ENCODE measurements at places on chromosomes 3 and 15.

DNA sequence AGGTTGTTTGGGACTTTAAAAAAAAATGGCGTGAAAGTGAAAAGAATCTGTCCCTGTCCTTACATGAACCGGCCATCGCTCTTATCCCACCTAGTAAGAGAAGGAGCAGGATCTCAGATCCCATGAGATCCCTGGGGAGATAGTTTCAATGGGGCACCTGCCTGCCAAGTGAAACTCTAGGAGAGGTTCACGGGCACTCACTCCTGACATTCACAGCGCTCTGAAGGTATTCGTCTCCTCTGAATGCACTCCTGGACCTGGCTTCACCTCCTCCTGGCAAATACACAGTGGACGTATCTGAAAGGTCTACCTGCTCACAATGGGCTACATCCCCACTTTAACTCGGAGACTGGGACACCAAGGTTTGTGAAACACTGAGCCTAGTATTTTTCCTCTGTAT, 248.7 kb upstream of the ICE2 start:
- no peak for DNase-seq

DNA sequence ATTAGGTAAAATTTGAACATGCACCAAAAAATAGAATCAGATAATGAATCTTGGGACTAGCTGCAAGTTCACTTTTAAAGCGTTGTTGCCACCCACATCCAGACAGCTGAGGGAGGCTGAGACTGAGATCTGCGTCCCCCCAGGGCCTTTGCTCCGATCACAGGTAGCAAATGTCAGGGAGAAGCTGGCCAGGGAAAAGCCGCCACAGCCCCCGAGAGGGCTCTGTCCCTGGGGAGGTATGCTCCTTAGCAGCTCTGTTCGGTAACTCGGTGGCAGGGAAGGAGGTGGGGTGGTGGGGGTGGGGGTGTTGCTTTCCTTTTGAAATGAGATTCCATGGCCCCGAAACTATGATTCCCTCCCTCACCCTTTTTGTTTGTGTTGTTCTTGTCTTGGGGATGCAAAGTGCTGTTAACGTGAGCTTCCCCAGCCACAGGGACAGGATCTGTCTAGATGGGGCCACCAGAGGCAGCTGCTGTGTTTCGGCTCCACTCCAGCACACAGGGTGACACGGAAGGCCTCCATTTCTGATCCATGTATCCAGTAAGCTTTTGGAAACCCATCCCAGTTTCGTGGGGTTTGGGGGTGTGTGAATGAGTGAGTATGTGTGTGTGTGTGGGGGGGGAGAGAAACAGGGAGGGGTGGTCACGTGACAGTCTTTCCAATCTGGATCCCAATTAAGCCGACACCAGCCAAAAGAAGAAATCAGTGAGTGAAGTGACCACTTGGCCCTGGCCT, 1.1 kb upstream of the MINAR1 start:
- no peak for DNase-seq

- DNase-seq = no peak
Observed at GRCh38 chr3:139527265-139527664, 12.3 kb downstream of the RBP1 start.

GRCh38 chr3:17130956-17131355, 246.2 kb downstream of the PLCL2 start:
- no peak for DNase-seq

GRCh38 chr3:191901741-191902140, 440.8 kb downstream of the PYDC2 start:
- no peak for DNase-seq

DNA sequence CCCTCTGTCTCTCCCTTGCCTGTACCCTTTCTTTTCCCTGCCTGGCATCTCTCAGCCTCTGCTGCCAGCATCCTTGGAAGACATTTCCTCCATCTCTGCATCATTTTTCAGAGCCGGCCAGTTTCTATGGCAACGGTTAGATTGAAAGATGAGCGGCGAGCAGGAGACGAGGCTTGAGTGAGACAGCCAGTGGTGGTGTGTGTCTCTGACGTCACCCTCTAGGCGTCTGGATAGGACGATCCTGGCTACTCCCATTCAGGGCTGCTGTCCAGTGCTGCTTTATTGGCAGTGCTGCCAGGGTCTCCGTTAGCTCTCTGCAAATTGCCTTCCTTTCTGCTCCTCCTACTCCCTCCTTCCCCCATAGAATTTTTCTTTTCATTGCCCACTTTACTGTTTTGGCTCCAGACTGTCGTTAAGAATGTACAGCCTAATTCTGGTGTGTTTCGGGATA, 57.9 kb downstream of the TRAK1 start:
- DNase-seq = peak; percentile 84

- no peak for DNase-seq
Observed at GRCh38 chr15:37098468-37099318, 1.7 kb downstream of the MEIS2 start.

- peak; percentile 83 for DNase-seq
Observed at GRCh38 chr3:169769287-169770181, at the start of gene ACTRT3. Gene ACTRT3 (minus strand): TSS chr3:169769561. CDS start chr3:169769520, 41 bp downstream.

DNA sequence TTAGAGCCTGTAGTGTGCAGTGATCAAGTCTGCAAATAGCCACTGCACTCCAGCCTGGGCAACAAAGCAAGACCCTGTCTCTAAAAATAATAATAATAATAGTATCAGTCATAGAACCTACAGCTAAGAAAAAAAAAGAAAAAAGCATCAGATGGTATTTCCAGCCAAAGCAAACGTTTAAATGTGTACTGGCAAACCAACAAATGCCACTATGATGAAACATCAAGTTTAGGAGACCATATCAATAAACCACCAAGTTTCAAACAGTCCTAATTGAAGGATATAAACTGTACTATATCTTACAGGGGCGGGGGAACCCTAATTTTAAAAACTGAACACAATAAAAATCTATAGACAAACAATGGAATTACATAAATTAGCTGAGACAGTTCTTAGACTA, 6.4 kb downstream of the UBP1 start:
- DNase-seq = no peak

- DNase-seq = no peak
Observed at GRCh38 chr3:82082796-82083195, 321.4 kb upstream of the GBE1 start.

GRCh38 chr3:83434880-83435587, 1523.8 kb upstream of the CADM2 start:
- DNase-seq = no peak

DNA sequence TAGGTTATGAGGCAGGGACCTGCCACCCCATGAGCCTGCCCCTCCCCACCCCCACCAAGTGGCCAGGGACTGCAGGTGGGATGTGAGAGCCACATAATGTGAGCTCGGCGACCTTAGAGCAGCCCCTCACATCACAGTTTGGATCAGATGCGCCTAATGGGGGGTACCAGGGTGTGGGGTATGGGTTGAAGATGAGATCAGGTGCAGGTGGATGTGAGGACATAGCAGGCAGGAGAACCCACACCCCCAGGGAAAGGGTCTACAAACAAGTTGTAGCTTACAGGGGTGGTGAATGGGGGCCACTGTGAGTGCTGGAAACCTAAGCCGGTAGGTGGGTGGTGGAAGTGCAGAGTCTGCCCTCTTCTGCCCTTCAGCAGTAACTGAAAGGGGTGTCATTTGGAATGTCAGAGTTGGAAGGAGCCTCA, 94.0 kb downstream of the CORO2B start:
- DNase-seq = peak; percentile 55

DNA sequence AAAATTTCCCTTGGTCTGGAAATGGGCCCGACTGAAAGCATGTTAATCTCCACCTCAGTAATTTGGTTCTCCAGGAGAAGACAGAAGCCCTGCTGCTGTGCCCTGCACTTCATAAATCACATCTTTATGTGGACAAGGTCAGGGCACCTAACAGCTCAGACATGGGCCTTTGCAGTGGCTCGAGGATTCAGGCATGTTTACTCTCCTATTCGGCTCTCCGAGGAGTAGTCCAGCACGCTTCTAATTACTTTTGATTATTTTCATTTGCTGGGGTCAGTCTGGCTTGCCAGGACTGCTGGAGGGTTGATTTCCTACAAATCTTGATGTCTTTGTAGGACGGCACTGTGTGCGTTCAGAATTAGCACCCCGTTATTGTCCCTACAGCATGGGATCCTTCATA, 511.2 kb downstream of the MECOM start:
- DNase-seq = no peak

DNA sequence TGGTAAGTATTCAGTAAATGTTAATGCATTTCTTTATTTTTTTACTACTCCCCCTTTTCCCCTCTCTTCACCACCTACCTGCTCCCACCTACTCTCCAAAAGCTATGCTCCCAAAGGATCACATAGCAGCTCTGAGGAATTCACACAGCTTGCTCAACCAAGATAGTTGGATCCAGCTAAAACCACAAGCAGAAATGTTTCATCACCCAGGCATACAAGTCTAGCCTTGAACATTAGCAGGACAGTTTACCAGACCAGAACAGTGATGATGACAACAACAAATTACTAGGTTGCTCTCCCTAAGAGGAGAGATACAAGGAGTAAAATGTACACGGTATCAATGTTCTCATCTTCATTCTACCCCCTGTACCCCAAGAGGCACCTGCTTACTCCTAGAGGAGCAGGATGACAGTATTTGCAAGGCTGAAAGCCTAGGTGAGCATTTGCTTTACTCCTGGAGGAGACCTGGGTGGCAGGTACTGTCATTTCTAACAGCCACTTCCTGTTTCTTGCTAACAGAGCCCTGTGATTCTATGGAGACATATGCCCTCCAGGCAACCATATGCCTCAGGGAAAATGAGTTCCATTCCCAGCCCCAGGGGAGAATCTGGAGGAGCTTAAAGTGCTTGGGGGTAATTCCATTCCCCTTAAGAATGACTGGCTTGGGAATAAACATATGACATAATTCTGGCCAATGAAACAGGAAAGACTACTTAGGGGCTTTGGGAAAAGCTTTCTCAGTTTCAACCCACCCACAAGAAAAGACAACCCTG, 237.5 kb downstream of the NTRK3 start:
- DNase-seq = no peak

DNA sequence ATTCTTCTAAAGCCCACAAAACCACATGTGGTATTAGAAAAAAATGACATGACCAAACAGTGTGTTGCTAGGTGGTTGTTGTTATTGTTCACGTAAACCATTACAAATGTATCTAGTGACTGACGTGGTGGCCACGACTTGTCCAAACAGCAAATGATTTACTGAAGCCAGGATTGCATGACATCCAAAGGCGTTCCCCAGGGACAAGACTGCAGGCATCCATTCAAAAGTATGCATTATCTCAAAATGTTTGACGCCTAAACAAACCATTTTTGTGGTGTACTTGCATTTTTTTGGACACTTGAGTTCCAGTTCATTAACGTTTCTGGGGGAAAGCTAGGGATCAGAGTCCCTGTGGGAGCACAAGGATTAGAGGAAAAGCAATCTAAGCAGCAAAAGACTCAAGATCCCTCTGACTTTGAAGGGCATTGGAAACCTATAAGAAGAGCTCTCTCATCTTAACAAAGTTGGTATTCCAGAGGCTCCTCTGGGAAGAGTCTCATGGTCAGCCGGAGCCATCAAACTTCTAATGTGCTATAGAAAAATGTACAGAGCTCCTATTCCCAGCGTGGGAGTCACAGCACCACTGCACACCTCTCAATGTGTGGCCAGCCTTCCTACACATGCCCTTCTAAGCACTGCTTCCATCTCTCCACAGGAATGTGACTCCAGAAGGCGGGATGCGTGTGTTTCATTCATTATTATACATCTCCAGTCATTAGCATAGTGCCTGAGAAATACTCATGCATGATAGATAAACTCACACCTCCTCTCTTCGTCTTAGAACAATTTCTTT, 62.9 kb downstream of the FBN1 start:
- DNase-seq = no peak

DNA sequence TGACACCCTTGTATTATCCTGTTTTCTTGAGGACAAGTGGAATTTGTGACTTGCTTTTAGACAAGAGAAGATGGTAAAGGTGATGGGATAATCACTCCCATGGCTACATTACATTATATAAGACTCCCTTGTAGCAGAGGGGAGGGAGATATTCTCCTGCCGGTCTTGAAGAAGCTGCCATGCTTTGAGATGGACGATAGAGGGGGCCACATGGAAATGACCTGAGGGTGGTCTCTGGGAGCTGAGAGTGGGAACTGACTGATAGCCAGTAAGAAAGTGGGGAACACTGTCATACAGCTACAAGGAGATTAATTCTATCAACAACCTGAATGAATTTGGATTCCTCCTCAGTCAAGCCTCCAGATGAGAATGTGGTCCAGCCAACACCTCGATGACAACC, 540.1 kb downstream of the NTRK3 start:
- no peak for DNase-seq

DNA sequence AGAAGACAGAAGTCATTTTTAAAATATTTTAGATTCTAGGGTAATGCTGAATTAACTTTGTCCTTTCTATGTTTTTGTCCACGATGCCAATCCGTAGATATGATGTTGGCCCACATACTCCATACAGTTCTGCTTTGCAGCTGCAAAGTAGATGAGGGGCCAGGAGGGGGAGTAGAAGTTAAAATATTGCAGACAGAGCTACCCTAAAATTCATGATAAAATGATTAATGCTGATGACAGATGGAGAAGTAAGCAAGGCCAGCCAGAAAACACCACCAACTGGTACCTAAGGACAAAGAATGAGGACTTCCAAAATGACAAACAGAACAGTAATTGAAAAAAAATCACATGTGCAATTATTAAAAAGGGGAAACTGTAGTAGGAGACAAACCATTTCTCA, 756.6 kb upstream of the ARPP21 start:
- no peak for DNase-seq

- DNase-seq = no peak
Observed at GRCh38 chr3:67493808-67494207, 160.6 kb downstream of the SUCLG2 start.

- DNase-seq = no peak
Observed at GRCh38 chr15:74788042-74788682, 6.3 kb downstream of the CSK start.

DNA sequence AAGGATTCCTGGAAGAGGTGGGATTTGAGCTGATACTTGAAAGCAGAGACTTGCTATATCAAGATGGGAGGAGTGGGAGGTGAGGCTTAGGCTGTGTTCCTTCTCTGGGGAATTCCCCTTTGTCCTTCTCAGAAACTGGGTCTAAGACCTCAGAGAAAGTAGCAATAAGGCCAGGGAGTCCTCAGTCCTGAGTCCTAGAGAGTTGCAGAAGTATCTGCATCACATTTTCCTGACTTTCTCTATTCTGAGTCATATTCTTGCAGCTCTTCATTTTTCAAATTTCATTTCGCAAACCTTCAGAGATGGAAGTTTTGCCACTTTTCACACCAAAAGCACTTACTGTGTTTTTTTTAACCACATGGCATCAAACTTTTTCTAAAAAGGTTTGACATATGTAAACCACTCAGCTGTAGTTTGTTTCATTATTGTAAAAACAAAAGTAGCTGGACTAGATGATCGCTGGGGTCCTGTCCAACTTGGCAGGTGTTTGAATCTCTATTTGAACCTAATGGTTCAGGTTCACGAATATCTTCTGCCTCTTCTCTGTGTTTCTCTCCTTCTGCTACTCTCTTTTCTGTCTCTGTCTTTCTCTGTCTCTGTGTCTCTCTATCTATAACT, 21.3 kb downstream of the COLQ start:
- DNase-seq = no peak
